ENCODE measurements at places on chromosomes 6 and 20. TPM values are rescaled to one million over a fixed set of nuclear protein-coding genes. Genes with fewer than 3 reads are reported as not detected.

The SLA2 gene
- 0.32 TPM for total RNA-seq

The DYNLT2 gene
- total RNA-seq, result 0.43 TPM

The PGC gene
- not detected for total RNA-seq

The BRPF3 gene
- 19.8 TPM for total RNA-seq

The SOX18 gene
- total RNA-seq, result 4.1 TPM

The TBC1D32 gene
- 1.7 TPM for total RNA-seq

The OPRL1 gene
- total RNA-seq, result 0.32 TPM

The SRMS gene
- total RNA-seq, result not detected

The STMND1 gene
- not detected for total RNA-seq

The CCN6 gene
- total RNA-seq, result not detected

The ASIP gene
- total RNA-seq, result 0.42 TPM

Data from right lobe of liver (tissue), 6 donors.